ENCODE measurements at places on chromosomes 4 and X.

DNA sequence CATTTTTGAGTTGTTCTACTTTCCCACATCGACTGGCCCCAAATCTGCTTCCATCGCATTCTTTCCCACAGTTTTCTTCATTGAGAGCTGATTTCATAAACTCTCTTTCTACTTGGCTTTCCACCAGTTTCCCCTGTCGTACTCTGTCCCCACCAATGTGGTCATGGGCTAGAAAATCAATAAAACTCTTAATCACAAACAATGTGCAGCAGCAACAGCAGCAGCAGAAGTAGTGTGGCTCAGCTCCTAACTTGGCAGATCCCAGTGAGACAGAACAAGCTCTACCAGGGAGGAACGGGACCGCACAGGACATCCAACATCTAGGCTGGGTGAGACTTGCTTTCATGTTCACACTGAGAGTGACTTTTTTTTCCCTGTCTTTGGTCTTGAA, 3.1 kb upstream of the SETD7 start:
- no peak for DNase-seq

GRCh38 chr4:1015179-1015578, 3.8 kb downstream of the FGFRL1 start:
- no peak for DNase-seq

- DNase-seq = no peak
These were observed 714.2 kb upstream of the PCDH7 start for GRCh38 chr4:30005995-30006394.

GRCh38 chr4:100208964-100209363, 18.7 kb upstream of the DDIT4L start:
- DNase-seq = no peak

DNA sequence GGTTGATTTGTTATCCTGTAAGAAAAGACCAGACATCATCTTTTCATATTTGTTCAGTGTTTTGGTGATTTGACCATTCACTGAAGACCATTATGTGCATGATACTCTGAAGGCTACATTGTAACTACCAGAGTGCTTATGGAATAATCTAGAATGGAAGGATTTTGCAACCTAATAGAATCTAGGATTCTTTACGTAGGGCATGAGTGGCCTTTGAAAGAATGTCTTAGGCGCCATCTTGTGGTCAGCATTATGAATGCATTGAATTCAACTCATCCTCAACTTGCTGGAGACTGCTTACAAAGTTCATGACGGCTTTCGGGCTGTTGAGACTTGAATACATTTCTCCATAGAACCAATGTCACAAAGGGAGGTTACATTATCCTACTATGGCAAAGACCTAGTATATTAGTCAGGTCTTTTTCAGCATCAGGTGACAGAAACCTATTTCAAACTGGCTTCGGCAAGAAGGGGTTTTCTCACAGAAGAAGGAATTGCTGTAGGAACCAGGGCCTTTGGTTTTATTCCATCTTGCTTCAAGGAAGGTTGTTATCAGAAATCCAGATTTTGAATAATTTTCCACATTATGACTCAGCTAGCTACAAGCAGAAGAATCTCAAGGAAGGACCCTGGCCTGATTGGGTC, 104.1 kb downstream of the GPAT3 start:
- peak; percentile 73 for DNase-seq

DNA sequence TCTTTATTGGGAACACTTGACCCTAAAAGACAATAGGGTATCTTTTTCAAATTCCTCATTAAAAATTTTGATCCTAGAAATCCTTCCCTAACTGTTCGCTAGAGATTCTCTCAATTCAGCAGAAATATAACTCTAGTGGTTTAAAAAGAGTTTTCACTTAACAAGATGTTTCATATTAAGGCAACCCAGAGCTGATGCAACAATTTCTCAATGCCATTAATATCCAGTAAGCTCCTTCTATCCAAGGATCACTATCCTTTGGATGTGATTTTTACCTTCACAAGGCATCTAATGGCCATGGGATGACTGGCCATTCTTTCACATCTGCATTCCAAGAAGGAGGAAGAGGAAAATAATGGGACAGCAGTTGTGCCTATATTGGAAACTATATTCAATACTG, 183.4 kb downstream of the ANKRD50 start:
- DNase-seq = no peak

GRCh38 chr4:143405075-143405730, 68.5 kb downstream of the GAB1 start:
- no peak for DNase-seq

GRCh38 chrX:52979568-52979967, 21.2 kb upstream of the FAM156A start:
- no peak for DNase-seq

DNA sequence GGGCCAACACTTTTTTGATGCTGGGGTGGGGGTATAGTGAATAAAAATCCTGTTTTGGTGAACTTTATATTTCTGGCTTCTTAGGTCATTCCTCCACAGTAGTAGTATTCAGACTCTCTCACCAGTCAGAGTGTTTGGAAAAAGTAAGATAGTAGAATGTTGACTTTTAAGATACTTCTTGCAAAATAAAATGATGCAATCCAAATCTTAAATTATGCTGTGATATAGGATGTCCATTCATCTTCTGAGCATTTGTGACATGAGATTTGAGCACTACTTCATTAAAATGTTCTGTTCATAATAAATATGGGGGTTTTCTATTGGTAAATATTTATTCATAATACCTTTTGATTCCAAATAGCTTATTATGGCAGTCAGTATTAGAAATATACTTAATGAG, 70.1 kb downstream of the BMP2K start:
- no peak for DNase-seq

- no peak for DNase-seq
These were observed 15.9 kb upstream of the NELFA start for GRCh38 chr4:2024683-2025082.

- no peak for DNase-seq
These were observed 16.6 kb downstream of the CENPVL2 start for GRCh38 chrX:51665981-51666380.

- DNase-seq = no peak
These were observed 10.9 kb upstream of the HTRA3 start for GRCh38 chr4:8258552-8259212.

DNA sequence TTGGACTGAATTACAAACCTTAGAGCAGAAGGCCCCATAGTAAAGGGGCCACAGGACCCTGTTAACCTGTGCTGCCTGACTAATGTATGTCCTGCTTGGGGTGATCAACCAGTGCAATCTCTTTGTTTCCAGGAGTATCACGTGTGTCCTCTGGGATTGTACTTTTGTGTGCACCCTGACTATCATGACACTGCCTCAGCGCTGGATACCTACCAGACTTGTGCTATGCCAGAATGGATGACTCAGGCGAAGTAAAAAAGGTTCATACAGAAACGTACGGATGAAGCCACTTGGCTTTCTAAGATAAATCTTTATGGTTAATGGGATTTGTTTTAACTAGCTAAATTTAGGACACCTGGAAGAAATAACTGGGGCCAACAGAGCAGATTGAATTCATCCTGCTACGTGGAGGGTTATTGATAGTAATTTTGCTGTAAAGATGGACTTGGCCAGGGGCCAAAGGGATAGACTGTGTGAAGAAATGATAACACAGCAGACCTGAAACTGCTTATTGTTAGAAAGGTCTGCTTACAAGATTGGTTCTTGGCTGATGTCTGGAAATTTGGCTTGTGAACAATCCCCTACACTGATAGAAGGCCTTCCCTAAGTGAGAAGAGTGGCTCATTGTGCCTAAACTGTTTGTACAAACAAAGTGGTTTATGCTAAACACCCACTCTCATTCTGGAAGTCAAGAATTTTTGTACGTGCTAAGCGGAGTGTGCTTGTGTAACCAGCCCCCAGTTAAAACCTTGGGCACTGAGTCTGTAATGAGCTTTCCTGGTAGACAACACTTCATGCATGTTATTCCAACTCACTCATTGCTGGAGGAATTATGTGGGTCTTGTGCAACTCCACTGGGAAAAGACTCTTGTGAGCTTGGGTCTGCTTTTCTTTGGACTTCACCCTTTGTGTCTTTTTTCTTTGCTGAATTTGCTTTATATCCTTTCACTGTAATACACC, 750.5 kb upstream of the HTR2C start:
- no peak for DNase-seq

GRCh38 chr4:152663203-152664066, 16.4 kb downstream of the TMEM154 start:
- no peak for DNase-seq

GRCh38 chr4:173280998-173281397, 53.2 kb downstream of the HMGB2 start:
- no peak for DNase-seq

DNA sequence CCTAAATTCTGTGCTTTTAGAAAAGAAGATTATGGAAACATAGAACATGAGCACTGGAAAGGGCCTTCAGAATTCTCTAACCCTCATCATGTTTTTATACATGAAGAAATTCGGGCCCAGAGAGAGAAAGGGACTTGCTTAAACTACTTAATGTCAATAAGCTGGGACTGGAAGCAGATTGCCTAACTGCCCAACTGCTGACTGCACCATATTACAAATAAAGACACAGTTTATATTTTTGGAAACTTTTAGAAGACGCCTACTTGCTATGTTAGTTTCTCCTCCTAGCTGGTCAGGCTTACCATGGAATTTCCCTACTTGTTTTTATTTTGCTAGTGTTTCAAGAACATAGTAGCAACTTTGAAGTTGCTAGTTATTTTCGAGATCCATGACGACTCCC, 47.1 kb downstream of the SLC9A6 start:
- no peak for DNase-seq

GRCh38 chr4:7886007-7886973, 53.4 kb downstream of the AFAP1 start:
- no peak for DNase-seq

DNA sequence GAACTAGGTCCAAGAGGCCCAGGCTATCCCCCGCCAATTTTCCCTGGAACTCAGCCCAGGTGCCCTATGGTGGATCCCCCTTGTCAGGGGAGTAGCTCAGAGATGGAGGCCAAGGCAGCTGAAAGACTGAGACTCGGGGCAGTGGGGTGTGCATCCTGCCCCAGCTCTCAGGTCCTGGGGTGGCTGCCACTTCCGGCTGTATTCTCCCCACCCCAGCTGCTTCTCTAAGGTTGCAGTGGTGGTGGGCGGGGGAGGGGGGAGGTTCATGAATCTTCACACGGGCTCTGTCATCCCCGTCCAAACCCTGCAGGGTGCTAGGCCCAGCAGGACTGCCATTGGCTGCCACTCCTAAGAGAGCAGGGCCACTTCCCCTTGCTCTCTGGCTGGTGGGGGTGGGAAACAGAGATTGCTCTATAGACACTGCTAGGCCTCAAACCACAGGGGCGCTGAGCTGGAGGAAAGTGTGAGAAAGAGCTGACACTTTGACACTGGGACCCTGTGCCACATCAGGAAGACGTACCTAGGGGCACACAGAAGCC, 1.5 kb downstream of the SASH3 start:
- DNase-seq = peak; percentile 86

- DNase-seq = peak; percentile 11
These were observed 275.4 kb downstream of the ARHGAP10 start for GRCh38 chr4:148007314-148007760.
